Stimulated activated CD8-positive, alpha-beta memory T cell treated with anti-CD3 and anti-CD28 coated beads, Interleukin-15, amount 100 ng/mL, for 48 hours (primary cell): ENCODE measurements at places on chromosomes 7 and 10.

GRCh38 chr7:117202511-117202910, 120.3 kb downstream of the WNT2 start:
- DNase-seq, result no peak

DNA sequence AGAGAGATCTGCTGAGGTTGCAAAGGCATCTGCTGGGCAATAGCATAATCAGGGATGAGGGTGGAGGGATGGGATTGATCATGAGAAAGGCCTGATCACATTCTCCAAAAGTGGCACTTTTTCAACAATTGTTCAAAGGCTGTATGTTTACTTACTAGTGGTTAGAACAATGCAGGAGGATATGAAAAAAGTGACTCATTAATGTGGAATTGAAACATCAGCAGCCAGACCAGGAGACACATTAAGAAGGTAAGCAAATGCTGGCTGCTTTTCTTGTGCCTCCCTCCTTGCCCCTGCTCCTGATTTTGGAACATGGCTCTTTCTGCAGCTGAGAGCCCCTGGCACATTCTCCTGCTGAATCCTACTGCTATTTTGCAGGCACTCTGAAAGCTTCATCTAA, 63.5 kb downstream of the FAM204A start:
- no peak for DNase-seq

GRCh38 chr10:53957401-53957800, 843.6 kb downstream of the PCDH15 start:
- no peak for DNase-seq

DNA sequence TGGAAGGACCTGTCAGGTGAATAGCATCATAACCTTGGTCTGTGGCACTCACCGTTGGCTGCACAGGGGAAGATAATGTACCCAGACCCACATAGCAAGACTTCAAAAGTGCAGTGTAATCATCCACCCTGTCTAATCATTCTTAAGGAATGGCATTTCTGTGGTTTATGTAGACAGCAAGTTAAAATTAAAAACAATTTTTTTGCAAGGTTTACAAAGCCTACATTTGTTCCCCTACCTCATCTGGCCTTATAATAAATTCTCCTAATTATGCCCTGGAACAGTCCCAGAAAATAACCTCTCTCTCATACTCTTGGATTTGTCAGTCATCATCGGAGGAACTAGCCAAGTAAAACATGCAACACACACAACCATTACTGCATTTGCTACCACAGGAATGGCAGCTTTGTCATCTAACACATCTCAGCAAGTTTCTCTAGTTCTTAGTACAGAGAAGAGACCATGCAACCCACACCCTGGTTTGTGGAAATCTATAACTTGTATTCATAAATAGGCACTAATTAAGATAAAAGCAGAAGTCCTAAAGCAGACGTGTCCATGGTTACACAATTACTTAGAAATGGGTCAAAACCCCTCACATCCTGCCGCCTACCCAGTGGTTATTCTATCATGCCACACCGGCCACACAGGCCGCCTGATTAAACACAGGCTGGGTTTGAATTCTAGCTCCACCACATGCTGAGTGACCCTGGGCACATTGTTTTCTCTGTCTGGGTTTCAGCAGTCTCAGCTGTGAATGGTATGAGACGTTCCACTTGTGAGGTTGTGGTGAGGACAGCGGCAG, 19.1 kb downstream of the ABLIM1 start:
- no peak for DNase-seq

DNA sequence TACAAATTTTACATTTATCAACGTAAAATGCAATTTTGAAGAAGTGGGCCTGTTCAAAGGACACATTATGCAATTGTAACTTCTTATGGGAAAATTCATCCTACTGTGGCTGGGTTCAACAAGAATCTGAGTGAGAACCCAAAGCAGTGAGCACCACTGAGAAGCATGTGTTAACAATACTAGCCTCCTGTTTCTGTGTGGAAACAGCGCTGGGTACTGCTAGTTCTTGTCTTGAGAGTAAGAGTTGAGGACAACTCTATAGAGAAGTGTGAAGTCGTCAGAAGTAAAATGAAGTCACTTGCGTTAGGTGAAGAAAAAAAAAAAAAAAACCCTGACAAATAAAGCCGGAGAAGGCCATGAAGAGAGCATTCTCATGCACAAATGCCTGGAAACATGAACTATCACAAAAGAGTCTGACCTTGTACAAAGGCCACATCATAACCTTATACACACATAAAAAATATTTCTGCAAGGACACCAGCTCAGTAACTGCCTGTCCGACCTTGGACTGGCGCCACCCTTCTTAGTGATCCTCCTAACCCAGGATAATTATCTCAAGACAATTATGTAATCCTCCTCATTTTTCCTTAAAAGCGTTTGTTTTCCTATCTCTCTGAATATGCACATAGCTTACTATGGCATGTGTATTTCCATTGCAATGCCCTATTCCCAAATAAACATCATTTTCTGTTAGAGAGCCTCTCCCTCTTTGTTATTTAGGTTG, 554.9 kb downstream of the HTR7 start:
- no peak for DNase-seq
